ENCODE measurements at places on chromosomes 5 and 9. TPM values are rescaled to one million over a fixed set of nuclear protein-coding genes. Genes with fewer than 3 reads are reported as not detected.

GRCh38 chr5:45376417-45376816, 319.8 kb downstream of the HCN1 start:
- DNase-seq = no peak
- no peaks in the 10 kb centered on the region for H3K27me3 ChIP-seq
- no peak overlapping the region for H3K27ac ChIP-seq
- H3K4me1 ChIP-seq = no peaks in the 10 kb centered on the region
- H3K4me3 ChIP-seq = no peak overlapping the region

Gene MLLT3
- total RNA-seq = 33.8 TPM

GRCh38 chr9:21060919-21061561, 16.7 kb downstream of the IFNB1 start:
- H3K4me3 ChIP-seq = peak overlapping the region; percentile 58
- peaks cover 24% of the 10 kb centered on the region for H3K4me1 ChIP-seq
- H3K27ac ChIP-seq = peak overlapping the region; percentile 13
- peaks cover 3% of the 10 kb centered on the region for H3K36me3 ChIP-seq

DNA sequence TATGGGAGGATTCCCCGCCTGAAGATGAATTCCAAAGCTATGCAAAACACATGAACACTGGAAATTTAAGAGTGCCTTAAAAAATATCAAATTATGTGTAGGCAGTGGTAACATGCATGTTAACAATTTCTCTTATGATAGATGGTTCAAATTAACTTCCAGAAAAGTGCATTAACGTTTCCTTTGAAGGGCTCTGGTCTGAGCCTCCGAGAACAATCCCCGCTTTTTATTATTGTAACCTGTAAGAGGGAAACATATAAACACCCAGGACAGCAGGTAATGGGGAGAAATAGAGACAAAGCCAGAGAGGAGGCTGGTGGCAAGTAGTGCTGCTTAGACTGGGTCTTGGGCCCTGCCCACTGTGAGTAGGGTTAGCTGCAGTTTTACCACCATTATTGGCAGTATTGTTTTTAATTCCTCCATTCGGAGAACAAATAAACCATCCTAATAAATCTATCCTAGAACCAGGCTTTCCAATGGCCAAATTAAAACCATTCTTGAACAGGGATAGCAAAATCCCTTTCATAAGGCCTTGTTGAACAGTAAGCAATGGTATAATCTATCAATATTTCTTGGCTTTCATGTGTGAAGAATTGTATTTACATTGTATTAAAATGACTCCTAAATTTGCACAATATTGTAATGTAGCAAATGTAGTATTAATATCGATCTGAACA, 6.3 kb downstream of the NR2F1 start:
- peaks cover 8% of the 10 kb centered on the region for H3K4me1 ChIP-seq
- peaks cover 77% of the 10 kb centered on the region for H3K27me3 ChIP-seq
- no peak for DNase-seq
- H3K27ac ChIP-seq = peak overlapping the region; percentile 78
- H3K36me3 ChIP-seq = peaks cover 6% of the 10 kb centered on the region
- no peak overlapping the region for H3K4me3 ChIP-seq

- no peaks in the 10 kb centered on the region for H3K4me1 ChIP-seq
- DNase-seq = no peak
- H3K4me3 ChIP-seq = no peak overlapping the region
- no peak overlapping the region for H3K27ac ChIP-seq
Observed at GRCh38 chr9:130196643-130197042, 24.4 kb downstream of the NCS1 start.

DNA sequence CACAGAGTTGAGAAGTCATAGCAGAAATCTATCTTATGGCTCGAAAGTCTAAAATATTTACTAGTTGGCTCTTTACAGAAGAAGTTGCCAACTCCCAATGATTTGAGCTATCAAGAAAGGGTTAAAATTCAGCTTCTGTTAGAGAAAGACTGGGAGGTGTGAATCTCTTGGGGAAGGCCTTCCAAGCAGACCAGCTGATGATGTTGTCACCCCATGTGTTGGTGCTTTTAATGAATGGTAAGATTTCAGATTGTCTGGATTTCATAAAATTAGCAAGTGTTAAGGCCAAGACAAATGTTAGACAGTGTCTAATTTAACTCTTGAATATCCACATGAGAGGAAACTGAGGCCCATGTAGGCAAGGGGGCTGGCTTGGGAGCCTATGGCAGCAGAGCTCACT, 63.9 kb downstream of the PPARGC1B start:
- H3K36me3 ChIP-seq = no peaks in the 10 kb centered on the region
- DNase-seq = no peak
- no peaks in the 10 kb centered on the region for H3K4me1 ChIP-seq

Gene GRIN3A
- not detected for total RNA-seq

- DNase-seq = no peak
- peaks cover 55% of the 10 kb centered on the region for H3K36me3 ChIP-seq
- no peaks in the 10 kb centered on the region for H3K27me3 ChIP-seq
- H3K4me1 ChIP-seq = peaks cover 57% of the 10 kb centered on the region
- H3K27ac ChIP-seq = peak overlapping the region; percentile 76
Observed at GRCh38 chr9:133368249-133368881, 7.5 kb downstream of the SURF4 start.

- H3K27me3 ChIP-seq = peaks cover 3% of the 10 kb centered on the region
- H3K27ac ChIP-seq = no peak overlapping the region
- no peak overlapping the region for H3K4me3 ChIP-seq
- H3K4me1 ChIP-seq = no peaks in the 10 kb centered on the region
Observed at GRCh38 chr5:114438471-114438870, 76.6 kb downstream of the KCNN2 start.

DNA sequence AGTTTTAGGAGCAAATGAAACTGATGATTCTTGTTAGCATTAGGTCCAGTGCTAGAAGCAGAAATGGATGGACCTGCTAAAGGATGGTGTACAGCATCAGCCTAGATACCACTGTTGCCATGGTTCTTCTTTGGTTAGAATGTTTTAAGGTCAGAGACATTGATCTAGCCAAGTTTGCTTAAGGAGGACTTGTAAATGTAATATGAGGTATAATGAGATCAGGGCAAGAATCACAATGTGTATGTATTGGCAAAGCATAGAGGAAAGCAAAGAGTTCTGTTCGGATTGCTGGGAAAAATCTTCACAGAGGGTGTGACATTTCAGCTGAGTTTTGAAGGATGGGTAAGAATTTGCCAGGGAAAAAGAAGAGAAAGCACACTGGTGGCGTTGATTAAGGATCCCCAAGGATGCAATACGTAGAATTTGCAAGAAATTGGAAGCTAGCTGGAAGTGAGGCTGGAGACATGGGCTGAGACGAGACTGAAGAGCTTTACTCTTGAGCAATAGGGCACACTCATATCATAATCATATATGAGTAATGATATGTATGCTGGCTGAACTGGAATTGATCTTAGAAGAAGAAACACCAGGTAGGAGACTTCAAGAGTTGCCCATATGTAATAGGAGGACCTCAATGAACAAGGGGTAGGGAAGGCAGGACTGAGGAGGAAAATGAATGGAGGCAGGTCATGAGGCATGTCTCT, 102.0 kb downstream of the ZNF462 start:
- no peaks in the 10 kb centered on the region for H3K36me3 ChIP-seq
- H3K4me3 ChIP-seq = no peak overlapping the region
- no peak overlapping the region for H3K27ac ChIP-seq
- DNase-seq = no peak

GRCh38 chr5:96172436-96172835, 210.8 kb upstream of the ELL2 start:
- no peaks in the 10 kb centered on the region for H3K4me1 ChIP-seq
- peaks cover 2% of the 10 kb centered on the region for H3K27me3 ChIP-seq
- H3K4me3 ChIP-seq = no peak overlapping the region
- no peaks in the 10 kb centered on the region for H3K36me3 ChIP-seq
- H3K27ac ChIP-seq = no peak overlapping the region
- DNase-seq = no peak

GRCh38 chr5:95283761-95284571, 928 bp downstream of the MCTP1 start:
- no peak overlapping the region for H3K4me3 ChIP-seq
- peak; percentile 1 for DNase-seq
- peaks cover 11% of the 10 kb centered on the region for H3K4me1 ChIP-seq

Gene PCDHGC5
- total RNA-seq = not detected

Gene HAND1
- total RNA-seq = not detected

- H3K36me3 ChIP-seq = no peaks in the 10 kb centered on the region
- DNase-seq = no peak
- no peak overlapping the region for H3K27ac ChIP-seq
- H3K27me3 ChIP-seq = no peaks in the 10 kb centered on the region
Observed at GRCh38 chr5:109567374-109568044, 122.2 kb upstream of the MAN2A1 start.

Gene F12
- total RNA-seq = 2.2 TPM

DNA sequence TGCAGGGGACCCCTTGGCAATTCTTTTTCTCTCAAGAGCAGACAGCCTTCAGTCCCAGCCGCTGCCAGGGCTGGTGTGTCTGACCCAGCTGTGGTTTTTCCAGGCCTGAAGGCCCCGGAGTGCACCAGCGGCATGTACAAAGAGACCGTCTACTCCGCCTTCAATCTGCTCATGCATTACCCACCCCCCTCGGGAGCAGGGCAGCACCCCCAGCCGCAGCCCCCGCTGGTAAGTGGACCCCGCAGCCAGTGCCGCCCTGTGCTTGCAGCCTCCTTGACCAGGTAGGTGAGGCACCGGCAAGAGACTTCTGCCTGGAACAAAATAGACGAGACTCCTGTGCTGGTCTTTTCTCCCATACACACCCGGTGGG, 1.3 kb downstream of the TCF7 start:
- no peak for DNase-seq
- H3K27ac ChIP-seq = peak overlapping the region; percentile 54
- peaks cover 79% of the 10 kb centered on the region for H3K4me1 ChIP-seq
- peaks cover 35% of the 10 kb centered on the region for H3K36me3 ChIP-seq
- peak overlapping the region; percentile 82 for H3K4me3 ChIP-seq
- H3K27me3 ChIP-seq = peaks cover 38% of the 10 kb centered on the region

DNA sequence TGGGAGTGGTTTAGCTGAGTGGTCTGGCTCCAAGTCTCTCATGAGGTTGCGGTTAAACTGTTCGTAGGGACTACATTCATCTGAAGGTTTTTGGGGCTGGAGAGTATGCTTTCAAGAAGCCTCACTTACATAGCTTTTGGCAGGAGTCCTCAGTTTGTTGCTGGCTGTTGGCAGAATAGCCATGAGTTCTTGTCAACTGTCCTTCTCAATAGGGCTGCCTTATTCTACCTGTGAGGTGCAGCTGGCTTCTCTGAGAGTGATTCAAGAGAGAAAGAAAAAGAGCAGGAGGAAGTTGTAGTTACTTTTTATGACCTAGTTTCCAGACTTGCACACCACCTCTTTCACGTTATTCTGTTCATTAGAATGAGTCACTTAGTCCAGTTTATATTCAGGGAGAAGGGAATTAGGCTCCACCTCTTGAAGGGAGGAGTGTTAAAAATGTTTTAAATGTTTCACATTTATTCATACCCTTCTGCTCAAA, 33.2 kb downstream of the YTHDC2 start:
- no peaks in the 10 kb centered on the region for H3K27me3 ChIP-seq
- no peak overlapping the region for H3K4me3 ChIP-seq
- H3K36me3 ChIP-seq = peaks cover 45% of the 10 kb centered on the region
- no peak for DNase-seq
- peaks cover 16% of the 10 kb centered on the region for H3K4me1 ChIP-seq

Gene TBC1D13
- total RNA-seq = 21.2 TPM

All from activated T-helper 1 cell treated with anti-CD3 and anti-CD28 coated beads, Interleukin-12 subunit alpha, Interleukin-12 subunit beta, Interleukin-2, Interleukin-4 antibody, amounts not matched to agents 30 ng/mL and 10 ng/mL and 1 ng/mL, durations not matched to agents 14 hours and 24 hours and 36 hours (primary cell).